Kidney epithelial cell (primary cell): ENCODE measurements at places on chromosomes 5 and 9. TPM values are rescaled to one million over a fixed set of nuclear protein-coding genes. Genes with fewer than 3 reads are reported as not detected.

Gene PCDHB10
- 1.6 and 3.4 TPM in 2 replicates for total RNA-seq

Gene ZCCHC9
- total RNA-seq: 16.3 and 18.8 TPM in 2 replicates

GRCh38 chr9:93298498-93299417, 114.8 kb downstream of the WNK2 start:
- no peak for DNase-seq

GRCh38 chr5:1406681-1407640, 38.3 kb downstream of the SLC6A3 start:
- no peak for DNase-seq

- peak; percentile 19 for DNase-seq
Measured at GRCh38 chr9:5186416-5187169, 1.2 kb upstream of the INSL6 start.

- no peak for DNase-seq
Measured at GRCh38 chr9:77978086-77978781, 53.4 kb downstream of the GNAQ start.

DNA sequence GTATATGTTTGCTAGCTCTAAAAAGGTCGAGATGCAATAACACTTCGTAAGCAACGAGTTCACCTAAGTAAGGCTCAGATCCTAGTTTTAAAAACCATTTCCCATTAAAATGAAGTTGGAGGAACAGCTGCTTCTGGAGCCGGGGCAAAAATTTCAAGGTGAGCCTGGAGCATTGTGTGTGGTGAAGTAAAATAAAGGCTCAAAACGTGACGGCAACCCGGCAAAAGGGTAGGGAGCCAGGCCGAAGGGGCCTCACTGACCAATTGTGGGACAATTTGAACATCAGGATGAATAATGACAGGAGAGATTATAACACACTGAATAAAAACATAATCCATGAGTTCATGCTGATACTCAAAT, 20.1 kb downstream of the BTNL9 start:
- DNase-seq: no peak

DNA sequence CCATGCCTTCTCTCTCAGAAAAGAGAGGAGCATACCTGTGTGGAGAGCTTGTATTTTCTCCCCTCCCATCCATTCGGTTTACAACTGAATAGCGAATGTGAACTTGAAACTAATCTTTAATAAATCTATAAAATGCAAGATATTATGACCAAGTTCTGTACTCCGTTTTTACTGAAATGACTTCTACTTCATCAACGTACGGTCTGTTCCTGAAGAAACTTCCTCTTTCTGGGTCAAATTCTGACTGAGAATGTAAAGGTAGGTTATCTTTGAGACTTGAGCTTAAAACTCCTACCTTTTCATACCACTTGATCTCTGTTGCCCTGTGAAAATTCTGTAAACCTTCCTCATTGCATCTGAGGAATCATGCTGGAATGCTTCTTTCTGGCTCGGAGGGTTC, 4.2 kb upstream of the CTNNAL1 start:
- no peak for DNase-seq

DNA sequence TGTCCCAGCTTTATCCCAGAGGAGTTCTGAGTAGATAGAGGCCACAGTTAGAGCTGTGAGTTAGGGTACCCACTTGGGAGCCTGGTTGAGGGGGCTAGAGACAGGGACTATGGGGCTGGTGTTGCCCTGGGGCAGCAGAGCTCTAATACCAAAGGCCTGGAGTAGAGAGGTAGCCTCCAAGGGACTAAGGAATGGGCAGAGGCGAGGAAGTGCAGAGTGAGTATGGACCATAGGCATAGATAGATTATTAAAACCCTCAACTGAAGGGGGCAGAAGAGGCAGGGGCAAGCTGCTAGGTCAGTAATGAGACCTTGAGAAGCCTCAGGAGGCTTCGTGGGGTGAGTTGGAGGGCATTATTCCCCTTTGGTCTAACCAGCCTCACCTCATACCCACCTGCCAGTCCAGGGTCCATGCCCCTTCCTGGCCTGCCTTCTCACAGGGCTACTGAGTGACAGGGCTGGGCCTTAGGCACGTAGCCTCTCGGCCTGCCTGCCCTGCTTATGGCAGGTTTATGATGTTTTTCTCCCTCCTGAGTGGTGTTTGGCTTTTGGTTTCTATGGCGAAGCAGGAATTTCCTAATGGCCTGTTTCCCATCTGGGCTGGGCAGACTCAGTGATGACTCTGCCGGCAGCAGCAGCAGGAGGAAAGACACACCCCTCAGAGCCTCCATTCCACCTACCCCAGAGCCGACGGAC, 8.0 kb downstream of the PDLIM4 start:
- DNase-seq: peak; percentile 89

GRCh38 chr9:81113453-81114124, 575.8 kb downstream of the TLE1 start:
- no peak for DNase-seq

GRCh38 chr9:95067897-95068296, 249.6 kb downstream of the FANCC start:
- DNase-seq: no peak

DNA sequence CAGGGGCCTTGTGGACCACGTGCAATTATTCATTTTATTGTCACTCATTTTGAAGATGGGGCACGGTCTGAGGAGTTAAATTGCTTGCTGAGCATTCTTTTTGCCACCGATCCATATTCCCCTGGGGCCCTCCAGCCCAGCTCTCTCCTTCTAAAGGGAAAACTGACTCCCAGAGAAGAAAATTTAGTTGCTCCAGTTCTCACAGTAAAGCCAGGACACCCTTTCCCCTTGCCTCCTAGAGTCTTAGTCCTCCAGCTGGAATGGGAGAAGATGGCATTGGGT, 1.0 kb upstream of the PANK3 start:
- no peak for DNase-seq

GRCh38 chr5:172043865-172044264, 37.4 kb upstream of the FBXW11 start:
- DNase-seq: no peak
